ENCODE measurements at places on chromosomes 5 and 9. TPM values are rescaled to one million over a fixed set of nuclear protein-coding genes. Genes with fewer than 3 reads are reported as not detected.

Gene FIBCD1
- total RNA-seq, result not detected

Gene ELL2
- total RNA-seq, result 68.1 TPM

Gene DBH
- not detected for total RNA-seq

DNA sequence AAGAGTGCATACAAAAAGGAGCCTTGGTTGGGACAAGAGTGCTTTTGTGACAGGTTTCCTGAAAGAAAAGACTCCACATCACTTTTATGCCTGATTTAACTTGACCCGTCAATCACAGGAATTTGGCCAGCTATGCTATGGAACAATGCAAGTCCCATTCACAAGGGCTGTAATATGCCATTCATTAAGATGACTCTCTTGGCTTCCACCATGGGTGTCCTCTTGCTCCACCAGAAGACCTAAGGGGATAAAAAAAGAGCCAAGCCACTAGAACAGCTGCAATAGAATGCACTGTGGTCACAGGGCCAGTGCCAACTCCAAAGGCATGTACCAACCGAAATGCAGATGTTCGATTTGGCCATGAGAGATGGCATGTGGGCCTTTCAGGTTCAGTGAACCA is 480.1 kb upstream of the MPDZ start:
- DNase-seq, result no peak

DNA sequence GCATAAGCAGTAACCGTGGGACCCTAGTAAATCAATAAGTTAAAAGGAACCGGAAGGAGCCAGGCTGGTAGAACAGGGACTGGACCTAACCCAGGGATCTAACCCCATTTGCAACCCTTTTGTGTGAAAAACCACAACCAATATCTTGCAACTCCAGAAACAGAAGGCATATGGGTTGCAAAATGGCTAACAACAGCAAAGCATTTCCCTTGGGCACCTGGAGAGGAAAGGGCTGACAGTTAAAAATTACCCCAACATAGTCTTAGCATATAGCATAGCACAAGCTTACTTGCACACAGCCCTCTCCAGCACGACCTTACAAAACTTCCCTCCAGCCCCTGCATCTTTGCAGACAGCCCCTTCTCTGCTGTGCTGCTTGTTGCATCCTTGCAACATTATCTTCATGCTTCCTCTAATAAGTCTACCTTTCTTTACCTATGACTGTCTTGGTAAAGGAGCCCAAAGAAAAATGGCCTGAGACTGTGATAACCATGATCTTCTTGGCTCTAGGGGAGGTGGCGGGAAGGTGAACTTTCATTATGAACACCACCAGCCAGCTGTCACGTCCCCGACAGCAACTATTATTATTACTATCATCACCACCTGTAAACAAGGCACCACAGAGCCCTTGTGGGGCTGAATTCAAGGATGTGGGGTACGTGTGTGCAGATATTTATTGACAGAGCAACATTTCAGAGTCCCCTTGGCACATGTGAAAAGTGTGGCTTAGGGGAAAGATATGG is 49.8 kb downstream of the PRRC1 start:
- DNase-seq, result no peak

GRCh38 chr5:103295871-103296270 is 37.3 kb downstream of the MACIR start:
- no peak for DNase-seq

Gene MEIKIN
- not detected for total RNA-seq

DNA sequence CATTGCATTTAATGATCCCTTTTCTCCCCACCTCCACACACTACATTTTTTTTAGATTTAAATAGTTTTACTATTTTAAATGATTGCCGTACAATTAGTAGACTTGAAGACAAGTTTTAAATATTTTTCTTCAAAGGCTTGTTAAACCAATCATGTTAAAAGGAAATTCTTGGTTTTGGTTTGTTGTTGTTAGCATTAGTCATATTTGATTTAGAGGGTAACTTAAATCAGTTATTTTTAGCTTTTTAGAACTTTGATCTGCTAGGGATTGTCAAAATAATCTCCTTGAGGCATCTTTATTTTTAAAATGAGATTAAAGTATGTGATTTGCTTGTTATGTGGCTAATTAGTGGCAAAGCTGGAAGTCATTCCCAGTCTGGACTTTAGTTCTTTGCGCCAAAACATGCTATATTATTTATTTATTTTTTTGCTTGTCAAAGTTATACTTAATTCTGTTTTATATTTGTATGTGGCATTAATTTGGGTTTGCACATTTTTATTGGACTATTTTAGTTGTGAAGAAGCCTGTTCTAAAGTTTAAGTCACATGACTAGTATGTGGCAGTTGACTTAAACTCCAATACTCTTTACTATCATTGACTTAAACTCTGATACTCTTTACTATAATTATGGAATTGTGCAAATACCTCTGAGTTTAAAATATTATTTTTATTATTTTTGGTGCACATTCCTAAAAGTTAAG is 14.7 kb downstream of the ITGA1 start:
- DNase-seq, result no peak

Data from heart left ventricle (tissue), 16 donors.